ENCODE measurements at places on chromosomes 11 and 22. TPM values are rescaled to one million over a fixed set of nuclear protein-coding genes. Genes with fewer than 3 reads are reported as not detected.

DNA sequence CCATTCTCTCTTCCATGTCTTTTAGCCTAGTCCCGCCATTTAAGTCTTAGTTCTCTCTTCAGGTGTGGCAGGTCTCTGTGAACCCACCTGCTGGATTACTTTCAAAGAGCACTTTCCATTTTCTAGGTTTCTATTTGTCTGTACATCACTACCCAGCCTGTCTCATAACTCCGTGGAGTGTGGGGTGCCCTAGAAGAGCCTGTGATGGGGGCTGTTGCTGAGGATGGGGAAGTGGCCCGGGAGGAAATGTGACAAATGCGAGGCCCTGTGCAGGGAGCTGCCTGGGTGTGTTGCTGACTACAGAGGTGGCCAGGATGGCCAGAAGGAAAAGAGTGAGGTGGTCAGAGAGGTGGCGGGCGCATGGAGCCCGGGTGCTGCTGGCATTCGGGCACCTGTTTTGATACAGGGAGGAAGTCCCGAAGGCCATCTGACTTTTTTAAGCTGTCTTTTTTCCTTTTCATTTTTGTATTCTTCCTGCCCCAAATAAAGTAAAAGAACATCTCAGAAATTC is 10.7 kb downstream of the DGCR8 start:
- H3K4me3 ChIP-seq = peak overlapping the region; percentile 33
- H3K27me3 ChIP-seq = no peaks in the 10 kb centered on the region
- H3K36me3 ChIP-seq = peaks cover 19% of the 10 kb centered on the region
- peak overlapping the region; percentile 51 for H3K27ac ChIP-seq

DCHS1 gene
- total RNA-seq = 8.0 TPM

DNA sequence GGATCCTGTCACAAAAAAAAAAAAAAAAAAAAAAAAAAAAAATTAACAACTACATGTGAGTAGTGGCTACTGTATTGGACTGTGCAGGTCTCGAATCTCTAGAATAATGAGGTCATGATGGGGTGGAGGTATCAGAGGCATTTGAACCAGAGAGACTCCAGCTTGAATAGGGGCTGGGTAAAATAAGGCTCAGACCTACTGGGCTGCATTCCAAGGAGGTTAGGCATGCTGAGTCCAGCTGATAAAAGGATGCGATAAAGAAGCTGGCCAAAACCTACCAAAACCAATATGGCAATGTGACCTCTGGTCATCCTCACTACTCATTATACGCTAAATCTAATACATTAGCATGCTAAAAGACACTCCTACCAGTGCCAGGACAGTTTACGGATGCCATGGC is 5.9 kb upstream of the PACSIN3 start:
- peaks cover 12% of the 10 kb centered on the region for H3K27me3 ChIP-seq
- DNase-seq = no peak
- H3K36me3 ChIP-seq = peaks cover 4% of the 10 kb centered on the region
- H3K27ac ChIP-seq = no peak overlapping the region

DNA sequence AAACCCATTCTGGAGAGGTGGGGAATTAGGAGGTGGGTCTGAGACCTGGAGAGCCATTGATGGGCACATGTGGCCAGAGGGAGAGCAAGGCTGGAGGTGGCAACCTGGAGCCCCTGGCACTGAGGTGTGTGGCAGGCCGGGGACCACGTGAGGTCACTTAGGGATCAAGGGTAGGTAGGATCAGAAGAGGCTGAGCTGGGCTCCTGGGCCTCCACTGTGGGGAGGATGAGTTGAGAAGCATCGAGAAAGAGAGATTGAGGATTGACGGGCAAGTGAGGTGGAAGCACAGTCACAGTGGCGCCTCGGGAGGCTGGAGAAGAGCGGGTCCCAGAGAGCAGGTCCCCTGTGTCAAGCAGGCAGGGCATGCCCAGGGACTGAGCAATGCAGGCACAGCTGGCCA is 4.1 kb downstream of the GNAZ start:
- no peak for DNase-seq
- H3K4me3 ChIP-seq = peak overlapping the region; percentile 50
- no peaks in the 10 kb centered on the region for H3K36me3 ChIP-seq
- H3K27me3 ChIP-seq = peaks cover 24% of the 10 kb centered on the region

- no peak overlapping the region for H3K4me3 ChIP-seq
- no peak overlapping the region for H3K27ac ChIP-seq
- no peaks in the 10 kb centered on the region for H3K36me3 ChIP-seq
- DNase-seq = no peak
- H3K4me1 ChIP-seq = no peaks in the 10 kb centered on the region
Measured at GRCh38 chr22:40741116-40741515, 61.8 kb downstream of the MCHR1 start.

DNA sequence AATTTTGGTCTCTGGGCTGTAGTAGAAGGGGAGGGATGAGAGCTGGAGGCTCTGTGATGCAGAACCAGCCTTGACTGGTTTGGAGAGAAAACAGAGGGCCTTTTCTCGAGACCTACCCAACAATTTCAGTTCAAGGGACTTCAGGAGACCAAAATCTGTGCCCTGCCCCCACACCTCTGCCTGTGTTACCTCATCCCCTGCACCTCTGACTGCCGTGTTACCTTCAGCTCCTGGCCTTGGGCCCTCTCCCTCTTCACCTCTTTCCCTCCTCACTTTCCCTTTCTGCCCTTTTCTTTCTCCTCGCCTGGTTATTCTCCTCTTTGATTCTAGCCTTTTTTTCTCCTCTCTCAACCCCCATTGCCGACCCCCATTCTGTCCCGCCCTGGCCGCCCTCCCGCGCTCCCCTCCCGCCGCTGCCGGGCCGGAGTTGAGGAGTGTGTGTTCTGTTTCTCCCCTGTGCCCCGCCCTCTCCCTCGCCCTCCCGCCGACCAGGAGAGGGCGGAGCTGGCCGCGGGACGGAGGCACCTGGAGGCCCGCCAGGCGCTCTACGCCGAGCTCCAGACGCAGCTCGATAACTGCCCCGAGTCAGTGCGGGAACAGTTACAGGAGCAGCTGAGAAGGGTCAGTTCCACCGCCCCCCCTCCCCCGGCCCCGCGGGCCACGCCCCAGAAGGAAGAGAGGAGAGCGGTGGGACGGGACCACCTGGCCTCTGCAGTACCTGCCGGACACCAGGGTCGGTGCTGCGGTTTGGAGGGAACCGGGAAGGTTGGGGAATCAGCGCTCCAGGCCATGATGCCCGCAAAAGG is 27.2 kb downstream of the PHLDB1 start:
- DNase-seq = no peak
- peak overlapping the region; percentile 59 for H3K4me3 ChIP-seq
- H3K4me1 ChIP-seq = peaks cover 4% of the 10 kb centered on the region
- H3K27me3 ChIP-seq = peaks cover 9% of the 10 kb centered on the region
- H3K36me3 ChIP-seq = peaks cover 2% of the 10 kb centered on the region

CADM1 gene
- 2.2 TPM for total RNA-seq

Data from T-helper 17 cell (primary cell).